ENCODE measurements at places on chromosomes 16 and 17.

GRCh38 chr17:28499684-28500357 lies 6.3 kb upstream of the FOXN1 start:
- DNase-seq: no peak

DNA sequence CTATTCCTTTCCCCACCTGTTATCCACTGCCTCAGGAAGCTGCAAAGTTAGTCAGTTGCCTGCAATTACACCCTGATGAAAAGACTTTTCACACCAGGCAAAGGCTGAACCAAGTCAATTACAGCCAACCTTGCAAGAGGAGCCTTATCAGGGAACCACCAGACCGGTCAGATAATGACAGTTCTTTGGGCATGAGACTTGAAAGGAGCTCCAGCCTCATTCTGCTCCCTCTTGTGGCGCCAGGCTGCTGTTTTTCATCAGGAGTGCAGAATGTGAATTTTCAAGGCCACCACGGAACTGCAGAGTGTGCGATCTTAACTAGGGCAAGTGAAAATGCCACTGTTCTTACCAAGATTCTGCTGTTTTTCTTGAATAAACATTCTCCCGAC lies 22.5 kb downstream of the DNAI2 start:
- peak; percentile 67 for DNase-seq

GRCh38 chr16:82735186-82735585 lies 108.4 kb downstream of the CDH13 start:
- DNase-seq: no peak

GRCh38 chr16:16095646-16096045 lies 127.6 kb downstream of the ABCC6 start:
- DNase-seq: no peak

DNA sequence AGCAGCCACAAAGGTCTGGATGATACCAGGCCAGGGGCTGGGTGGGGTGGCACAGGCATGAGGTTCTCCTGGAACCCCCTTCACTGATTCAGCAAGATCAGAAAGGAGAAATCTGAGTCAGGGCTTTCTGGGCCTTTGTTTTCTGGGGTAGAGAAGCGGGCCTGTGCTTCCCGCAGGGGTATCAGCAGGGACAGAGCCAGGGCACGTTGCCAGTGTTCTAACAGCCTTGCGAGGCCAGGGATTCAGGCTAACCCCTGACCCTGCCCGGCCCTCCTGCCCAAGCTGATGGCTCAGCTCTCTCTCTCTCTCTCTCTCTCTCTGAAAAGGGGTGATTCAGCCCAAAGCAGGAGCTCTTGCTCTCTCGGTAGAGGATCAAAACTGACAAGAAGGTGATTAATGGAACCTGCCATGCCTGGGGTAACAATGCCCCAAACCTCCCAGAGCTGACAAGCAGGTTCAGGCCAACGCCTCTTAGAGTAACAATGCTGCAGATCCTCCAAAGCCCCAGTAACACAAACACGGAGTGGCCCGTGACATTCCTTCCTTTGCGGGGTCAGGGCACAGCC lies 2.0 kb upstream of the KRT13 start:
- no peak for DNase-seq

DNA sequence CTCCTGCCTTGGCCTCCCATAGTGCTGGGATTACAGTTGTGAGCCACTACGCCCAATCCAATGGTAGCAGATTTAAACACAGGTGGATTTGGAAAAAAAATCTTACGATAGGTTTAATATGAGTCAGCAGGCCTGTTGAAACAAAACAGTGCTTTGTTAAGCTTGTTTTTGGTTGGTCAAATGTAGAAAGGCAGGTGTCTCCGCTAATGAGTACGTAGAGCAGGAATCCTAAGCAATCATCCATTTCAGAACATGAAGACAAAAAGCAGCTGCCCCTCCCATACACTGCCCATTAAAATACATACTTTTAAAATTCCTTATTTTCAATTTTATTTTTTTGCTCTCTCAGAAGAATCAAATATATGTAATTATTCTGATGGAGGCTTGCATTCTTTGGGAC lies 1.9 kb upstream of the WWOX start:
- DNase-seq: no peak

DNA sequence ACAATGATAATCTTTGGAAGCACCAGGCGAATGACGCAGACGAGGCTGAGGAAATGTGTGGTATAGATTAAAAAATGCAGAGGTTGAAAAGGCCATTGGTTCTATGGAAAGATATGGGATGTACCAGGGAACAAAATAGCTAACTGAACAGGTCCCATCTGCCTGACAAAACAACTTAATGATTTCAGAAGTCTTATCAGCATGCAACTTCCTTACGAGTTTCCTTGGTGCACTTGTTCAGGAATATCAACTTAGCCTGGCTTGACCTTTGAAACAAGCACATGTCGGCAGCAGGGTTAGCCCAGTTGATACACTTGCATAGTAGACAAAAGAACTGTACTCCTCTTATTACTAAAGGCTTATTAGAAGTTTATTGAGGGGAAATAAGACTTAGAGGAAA lies 90.9 kb upstream of the CDH11 start:
- no peak for DNase-seq

GRCh38 chr17:28174352-28175046 lies 132.0 kb downstream of the NLK start:
- no peak for DNase-seq

DNA sequence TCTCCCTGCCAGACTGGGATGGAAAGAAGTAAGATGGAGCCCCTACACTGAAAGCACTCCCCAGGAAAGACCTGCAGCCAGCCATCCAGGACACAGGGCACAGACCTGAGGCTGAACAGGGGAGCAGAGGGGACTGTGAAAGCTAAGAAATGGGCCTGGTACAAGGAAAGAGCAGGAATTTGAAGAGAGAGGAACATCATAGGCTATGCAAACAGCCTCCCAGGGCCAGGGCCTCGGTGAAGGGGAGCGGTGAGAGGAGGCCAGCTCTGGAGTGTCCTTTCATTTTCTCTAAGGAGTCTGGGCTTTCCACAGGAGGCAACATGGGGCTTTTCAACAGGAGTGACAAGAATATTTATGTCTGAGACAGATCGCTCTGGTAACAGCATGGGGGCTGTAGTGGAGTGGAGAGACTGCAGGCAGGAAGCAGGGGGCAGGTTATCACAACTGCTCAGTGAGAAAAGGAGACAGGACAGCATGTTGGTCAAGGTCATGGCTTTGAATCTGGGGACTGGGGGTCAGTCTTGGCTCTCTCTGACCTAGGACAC lies 50.1 kb downstream of the TOM1L2 start:
- DNase-seq: no peak

DNA sequence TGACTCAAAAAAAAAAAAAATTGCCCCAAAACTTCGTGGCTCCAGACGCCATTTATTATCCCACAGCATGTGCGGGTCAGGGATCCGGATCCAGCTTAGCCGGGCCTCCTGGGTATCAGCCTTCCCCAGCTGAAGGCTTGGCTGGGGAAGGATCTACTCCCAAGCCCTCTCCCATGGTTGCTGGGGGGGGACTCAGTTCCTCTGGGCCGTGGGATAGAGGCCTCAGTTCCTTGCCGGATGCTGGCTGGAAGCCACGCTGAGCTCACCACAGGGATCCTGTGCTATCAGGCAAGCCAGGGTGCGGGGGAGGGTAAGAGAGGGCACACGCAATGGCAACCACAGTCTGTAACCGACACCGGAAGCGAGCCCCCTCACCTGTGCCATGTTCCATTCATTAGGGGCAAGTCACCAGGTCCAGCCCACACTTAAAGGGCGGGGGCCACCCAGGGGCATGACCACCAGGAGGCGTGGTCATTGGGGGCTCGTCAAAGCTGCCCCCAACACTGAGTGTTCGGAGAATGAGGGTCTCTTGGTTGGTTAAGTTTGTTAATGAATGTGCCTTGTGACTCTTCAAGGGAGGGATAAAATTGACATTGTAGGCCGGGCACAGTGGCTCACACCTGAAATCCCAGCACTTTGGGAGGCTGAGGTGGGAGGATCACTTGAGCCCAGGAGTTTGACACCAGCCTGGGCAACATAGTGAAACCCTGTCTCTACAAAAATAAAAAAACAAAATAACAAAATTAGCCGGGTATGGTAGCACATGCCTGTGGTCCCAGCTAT lies 210.0 kb upstream of the GSE1 start:
- peak; percentile 12 for DNase-seq

- no peak for DNase-seq
Measured at GRCh38 chr17:51904379-51904778, 254.1 kb downstream of the CA10 start.

GRCh38 chr17:48981927-48982539 lies 13.6 kb upstream of the GIP start:
- no peak for DNase-seq

GRCh38 chr16:82807311-82807710 lies 180.5 kb downstream of the CDH13 start:
- DNase-seq: no peak

DNA sequence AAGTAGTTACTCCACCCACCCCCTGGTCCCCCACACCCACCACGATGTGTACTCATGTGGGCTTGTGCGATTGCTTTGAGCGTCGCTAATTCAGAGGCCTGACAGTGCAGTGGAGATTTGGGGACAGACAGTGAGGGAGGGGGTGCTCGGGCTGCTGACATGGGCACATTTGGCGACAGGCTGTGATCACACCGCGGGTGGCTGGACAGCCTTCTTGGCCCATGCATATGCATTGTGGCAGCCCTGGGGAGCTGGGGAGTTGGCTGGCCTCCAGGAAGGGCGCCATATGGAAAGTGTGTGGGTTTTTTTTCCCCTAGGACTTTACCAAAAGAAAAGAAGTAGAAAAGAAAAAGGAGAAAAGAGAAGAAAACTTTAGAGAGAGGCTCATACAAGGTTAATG lies 275.5 kb upstream of the N4BP1 start:
- DNase-seq: no peak

- DNase-seq: no peak
Measured at GRCh38 chr16:17053536-17054160, 417.1 kb downstream of the XYLT1 start.

GRCh38 chr16:25912321-25912720 lies 220.6 kb downstream of the HS3ST4 start:
- DNase-seq: no peak

- DNase-seq: no peak
Measured at GRCh38 chr17:41559548-41559947, 12.3 kb downstream of the KRT9 start.

GRCh38 chr17:6461792-6462524 lies 17.7 kb downstream of the PIMREG start:
- no peak for DNase-seq

DNA sequence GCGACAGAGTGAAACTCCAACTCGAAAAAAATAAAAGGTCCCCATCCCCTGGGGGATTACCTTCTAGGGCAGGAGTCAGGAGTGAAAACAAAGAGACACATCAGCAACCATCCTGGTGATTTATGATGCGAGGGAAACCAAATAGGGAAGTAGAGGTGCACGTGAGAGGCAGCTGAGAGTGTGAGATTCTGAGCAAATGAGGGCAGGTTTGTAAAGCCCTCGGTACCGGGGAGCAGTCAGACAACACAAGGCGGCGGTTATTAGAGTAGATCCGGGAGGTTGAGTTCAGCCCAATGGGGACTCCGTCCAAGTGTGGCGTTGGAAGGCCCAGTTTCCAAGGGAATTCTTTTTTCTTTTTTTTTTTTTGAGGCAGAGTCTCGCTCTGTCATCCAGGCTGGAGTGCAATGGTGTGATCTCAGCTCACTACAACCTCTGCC lies 7.4 kb upstream of the ARMC7 start:
- DNase-seq: peak; percentile 18

GRCh38 chr16:51418258-51418657 lies 267.2 kb upstream of the SALL1 start:
- no peak for DNase-seq

DNA sequence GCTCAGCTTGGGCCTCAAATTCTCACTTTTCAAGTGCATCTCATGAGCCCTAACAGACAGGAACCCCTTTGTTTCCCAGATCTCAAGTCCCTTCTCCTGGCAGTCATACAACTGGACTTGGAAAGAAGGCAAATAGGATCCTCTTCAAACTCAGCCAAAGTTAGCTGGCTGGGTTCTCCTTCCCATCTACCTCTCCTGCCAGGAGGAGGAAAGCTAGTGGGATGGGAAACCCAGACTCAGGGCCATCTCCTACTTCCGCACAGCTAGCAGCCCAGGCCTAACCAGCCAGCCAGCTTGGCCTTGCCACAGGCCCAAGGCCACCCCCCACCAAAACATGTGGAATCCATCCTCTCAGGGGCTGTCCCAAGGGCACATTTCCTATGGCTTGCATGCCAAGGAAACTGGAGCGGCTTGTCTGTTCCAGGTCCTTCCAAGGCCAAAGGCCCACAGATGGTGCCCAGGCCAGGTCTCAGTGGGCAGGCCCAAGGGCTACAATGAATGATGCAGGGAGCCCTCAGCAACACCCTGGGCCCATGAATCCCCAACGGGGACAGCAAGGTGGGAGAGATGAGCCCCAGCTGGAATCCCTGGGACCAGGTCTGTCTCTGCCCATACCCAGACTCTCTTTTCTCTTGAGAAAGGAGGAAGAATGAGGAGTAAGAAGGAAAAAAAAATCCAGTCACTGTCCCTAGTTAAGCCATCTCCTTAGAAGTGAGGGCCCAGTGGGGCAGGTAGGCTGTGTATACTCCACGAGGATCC lies 1.7 kb downstream of the SMARCD2 start:
- no peak for DNase-seq

- no peak for DNase-seq
Measured at GRCh38 chr16:11168386-11169051, 87.5 kb downstream of the SOCS1 start.

DNA sequence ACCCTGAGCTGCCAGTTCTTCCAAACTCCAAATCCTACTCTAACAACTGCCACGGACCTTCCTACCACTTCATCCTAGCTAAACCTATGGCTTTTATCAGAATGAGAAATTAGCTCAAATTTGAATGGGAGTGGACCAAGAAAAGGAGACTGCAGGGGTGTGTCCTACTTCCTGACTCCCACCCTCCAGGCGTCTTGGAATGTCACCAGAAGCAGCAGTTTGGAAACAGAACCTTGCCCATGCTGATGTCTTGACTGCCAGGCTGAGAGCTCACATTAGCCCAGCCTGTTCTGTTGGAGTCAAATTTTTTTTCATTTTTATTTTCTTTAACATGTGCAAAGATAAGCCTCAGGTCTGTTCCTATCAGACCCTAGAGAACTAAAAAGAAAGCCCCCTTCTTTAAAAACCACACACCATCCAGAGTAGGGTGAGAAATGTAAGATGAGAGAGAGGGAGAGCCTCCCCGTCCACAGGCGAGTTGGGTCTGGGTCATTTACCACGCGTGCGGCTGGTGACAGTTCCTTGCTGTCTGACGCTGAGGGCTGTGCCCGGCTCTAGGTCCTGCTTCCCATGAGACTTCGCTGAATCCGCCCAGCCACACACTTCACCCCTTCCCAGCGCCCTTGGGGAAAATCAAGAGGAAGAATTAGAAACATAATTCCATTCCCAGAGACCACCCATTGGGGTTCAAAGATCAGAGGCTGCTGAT lies 54.3 kb downstream of the WNT3 start:
- DNase-seq: no peak

Data from NCI-H146 (cell line).